ENCODE measurements at places on chromosomes 5 and 9.
A peak's percentile ranks its signal among the peaks of the same experiment; 100 is the strongest.

DNA sequence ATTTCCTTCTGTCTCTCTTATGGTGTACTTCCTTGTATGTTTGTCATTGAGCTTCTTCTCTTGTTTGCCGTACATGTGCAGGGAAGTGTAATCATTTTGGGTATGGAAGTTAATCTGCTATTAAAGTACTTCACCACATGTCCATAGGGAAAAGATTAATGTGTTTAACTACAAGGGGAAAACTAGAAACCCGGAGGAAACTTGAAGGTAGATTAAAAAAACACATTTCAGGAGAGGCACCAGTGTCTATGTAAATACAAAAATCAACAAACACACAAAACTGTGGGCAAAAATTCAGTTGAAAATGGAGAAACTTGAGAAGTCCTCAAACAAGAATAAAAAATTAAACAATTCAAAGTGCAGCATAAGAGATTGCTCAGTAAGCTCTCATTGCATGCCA, 166.4 kb downstream of the PBX3 start:
- DNase-seq = no peak

GRCh38 chr5:145316282-145316681, 518.9 kb downstream of the PRELID2 start:
- no peak for DNase-seq

- DNase-seq = no peak
Observed at GRCh38 chr5:112908854-112909253, 13.2 kb downstream of the REEP5 start.

DNA sequence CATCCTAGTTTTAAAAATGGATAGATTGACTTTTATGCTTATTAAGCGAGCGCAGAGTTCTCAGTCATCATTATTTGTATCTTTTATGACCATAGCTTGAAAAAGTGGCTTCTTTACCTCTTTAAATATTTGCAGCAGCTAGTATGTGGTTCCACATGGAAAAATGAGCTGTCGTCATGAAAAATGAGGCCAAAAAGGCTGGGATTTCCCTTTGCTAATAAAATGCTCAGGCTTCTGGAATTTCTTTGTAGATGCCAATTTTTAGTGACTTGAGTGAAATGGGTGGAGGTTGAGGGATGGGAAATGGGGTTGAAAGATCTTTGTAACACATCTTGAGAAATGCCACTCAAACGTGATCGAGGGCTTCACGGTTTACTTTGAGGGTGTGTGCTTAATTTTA, 35.2 kb downstream of the RAI14 start:
- DNase-seq = no peak

- peak; percentile 44 for DNase-seq
Observed at GRCh38 chr5:168125445-168126199, 165.8 kb upstream of the WWC1 start.
